NCI-H1930 (cell line): ENCODE measurements at places on chromosomes 3 and 15.
A peak's percentile ranks its signal among the peaks of the same experiment; 100 is the strongest.

DNA sequence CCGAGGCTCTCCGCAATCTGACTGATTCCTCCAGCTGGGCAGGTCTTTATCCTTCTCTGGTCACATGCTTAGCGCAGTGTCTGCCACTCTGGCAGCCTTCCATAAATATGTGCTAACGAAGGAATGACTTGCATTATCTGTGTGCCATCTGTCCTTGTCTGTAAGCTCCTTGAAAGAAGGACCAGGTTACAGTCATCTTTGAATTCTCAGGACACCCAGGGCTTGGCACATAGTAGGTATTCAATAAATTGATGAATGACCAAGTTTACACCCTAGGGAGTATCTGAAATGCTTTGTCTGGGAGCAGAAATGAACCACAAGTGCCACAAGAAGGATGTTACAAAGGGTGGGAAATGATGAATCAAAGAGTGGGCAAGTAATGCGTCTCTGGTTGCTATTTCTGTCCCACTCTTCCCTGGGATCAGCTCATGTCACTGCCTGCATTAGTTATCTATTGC, 16.5 kb upstream of the FAM3D start:
- no peak for DNase-seq

- DNase-seq, result no peak
Measured at GRCh38 chr15:59274126-59274970, 67.7 kb downstream of the LDHAL6B start.

- DNase-seq, result no peak
Measured at GRCh38 chr15:57329582-57330367, 46.5 kb upstream of the CGNL1 start.

DNA sequence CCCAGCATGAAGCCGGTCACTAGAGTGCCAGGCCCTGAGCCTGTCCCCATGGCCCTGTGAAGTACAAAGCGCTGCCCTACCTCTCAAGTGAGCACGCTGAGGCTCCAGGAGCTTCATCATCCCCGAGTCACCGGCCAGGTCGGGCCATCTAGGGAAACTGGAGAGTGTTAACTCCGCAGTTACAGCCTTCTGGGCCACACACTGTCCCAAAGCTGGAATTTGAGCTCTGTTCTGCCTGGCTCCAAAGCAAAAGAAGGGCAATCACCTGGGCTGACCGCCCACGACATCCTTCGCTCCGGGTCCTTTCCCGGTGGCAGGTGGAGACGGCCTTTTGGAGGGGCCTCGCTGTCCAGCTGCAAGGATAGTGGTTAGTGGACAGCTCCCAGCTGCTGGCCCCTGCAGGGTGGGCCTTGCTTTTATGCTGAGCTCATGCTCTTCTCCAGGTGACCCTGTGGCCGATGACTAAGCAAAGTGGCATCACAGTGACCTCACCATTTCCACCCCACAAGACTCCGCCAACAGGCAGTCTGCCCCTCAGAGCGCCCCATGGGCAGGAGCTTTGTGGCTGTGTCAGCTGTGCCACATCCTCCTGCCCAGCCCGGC, 3.5 kb upstream of the MUC4 start:
- DNase-seq, result no peak

DNA sequence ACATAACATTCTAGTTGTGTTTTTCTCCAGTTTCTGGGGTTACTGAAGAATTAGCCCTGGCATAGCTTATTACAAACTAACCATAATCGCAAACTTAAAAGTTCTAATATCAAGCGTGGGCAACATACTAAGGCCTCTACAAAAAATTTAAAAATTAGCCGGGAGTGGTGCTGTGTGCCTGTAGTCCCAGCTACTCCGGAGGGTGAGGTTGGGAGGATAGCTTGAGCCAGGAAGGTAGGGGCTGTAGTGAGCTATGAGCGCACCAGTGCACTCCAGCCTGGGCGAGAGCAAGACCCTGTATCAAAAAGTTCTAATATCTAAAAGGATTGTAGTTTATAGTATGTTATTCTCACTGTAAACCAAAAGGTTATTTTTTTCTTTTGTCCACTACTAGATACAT, 1.1 kb downstream of the OIP5 start:
- DNase-seq, result no peak

DNA sequence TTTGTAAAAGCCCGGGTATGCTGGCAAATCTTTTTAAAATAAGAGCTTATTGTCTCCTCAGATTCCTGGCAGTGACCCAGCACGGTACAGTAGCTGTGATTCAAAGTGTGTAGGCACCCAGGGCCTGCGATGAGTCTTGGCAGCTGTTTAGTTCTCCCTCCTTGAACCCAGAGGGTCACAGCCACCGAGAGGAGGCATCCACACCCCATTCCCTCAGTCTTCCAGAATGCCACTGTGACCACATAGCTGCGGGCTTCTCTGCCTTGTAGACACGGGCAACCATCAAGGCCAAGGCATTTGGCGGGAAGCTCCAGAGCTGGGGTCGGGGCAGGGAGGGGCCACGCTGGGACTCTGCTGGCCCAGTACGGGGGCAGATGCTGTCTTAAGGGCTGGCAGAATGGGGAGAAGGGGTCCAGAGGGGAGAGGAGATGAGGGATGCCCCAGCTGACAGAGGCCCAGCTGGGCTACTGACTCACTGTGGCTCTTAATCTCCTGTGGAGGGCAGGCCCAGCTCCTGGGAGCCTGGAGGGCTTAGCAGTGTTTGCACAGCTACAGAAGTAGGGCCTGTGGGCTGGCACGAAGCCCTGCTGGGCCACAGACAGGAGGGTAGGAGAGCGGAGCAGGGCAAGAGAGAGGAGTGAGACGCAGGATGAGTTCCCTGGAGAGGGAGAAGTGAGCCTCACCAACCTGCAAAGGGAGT, 68.8 kb upstream of the DLG1 start:
- no peak for DNase-seq

GRCh38 chr3:187130346-187131066, 8.8 kb downstream of the RPL39L start:
- DNase-seq, result no peak

GRCh38 chr3:150097588-150097890, 126.8 kb upstream of the PFN2 start:
- no peak for DNase-seq

GRCh38 chr3:175127075-175127662, 268.0 kb downstream of the NAALADL2 start:
- no peak for DNase-seq

- peak; percentile 48 for DNase-seq
Measured at GRCh38 chr15:50145451-50145872, 26.4 kb upstream of the ATP8B4 start.

DNA sequence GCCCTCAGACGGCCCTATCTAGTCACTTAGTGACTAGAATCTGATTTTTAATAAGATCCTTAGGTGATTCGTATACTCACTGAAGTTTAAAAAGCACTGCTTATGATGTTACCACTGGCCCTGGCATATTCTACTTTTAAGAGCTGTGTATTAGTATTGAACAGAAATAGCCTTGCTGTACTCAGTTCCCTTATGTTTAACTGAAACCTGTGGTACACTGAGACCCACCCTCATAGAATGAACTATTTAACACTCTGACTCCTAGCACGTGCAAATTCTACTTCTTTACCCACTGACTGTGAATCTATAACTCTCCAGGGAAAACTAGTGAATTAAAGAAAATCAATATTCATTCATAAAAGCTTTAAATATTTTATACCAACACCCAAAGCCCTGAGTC, 108.9 kb downstream of the CCNL1 start:
- no peak for DNase-seq

GRCh38 chr3:236881-237280, 40.3 kb downstream of the CHL1 start:
- DNase-seq, result no peak

GRCh38 chr3:181794011-181794790, 82.5 kb downstream of the SOX2 start:
- DNase-seq, result no peak

DNA sequence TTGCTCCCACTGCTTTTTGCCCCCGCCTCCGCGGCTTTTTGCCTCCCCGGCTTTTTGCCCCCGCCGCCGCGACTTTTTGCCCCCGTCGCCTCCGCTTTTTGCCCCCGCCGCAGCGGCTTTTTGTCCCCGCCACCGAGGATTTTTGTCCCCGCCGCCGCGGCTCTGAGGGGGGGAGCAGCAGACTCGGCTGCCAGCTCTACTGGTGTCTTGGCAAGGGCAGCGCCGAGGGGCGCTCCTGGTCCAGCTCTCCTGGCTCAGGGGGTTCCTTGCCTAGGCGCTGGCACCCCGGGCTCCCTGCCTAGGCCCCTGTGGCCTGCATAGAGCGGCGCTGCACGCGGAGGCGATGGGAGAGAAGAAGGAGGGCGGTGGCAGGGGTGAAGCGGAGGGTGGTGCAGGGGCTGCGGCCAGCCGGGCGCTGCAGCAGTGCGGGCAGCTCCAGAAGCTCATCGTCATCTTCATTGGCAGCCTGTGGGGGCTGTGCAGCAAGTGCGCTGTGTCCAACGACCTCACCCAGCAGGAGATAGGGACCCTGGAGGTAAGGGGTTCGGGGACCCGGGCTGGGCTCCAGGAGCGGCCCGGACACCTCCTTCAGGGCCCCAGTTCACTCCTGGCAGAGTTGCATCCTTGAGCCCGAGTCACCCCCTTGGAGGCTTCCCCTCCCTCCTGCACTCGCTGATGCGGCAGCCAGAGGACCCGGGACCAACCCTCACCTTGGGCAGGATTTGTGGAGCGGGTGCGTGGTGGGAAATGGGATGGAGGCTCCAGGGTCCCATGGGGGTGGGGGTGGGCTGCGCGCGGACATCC, 642.4 kb downstream of the GOLGA6L6 start:
- DNase-seq, result no peak

DNA sequence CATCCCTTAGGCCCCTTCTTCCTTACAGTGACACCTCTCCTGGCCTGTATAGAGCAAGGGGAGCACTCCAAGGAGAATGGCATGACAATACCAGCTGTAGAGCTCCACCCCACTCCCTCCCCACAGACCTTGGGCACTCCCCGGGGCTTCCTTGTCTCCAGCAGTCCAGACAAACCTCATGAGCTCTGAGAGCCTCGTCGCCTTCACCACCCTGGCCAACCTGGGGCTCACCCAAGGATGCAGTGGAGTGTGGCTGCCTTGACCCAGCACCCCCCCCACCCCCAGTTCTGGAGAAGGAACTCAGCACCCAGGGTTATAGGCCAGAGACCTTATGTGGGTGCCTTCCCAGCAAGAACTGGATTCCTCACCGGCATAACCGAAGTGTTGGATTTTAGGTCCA, 7.4 kb upstream of the SLCO2A1 start:
- no peak for DNase-seq

- DNase-seq, result no peak
Measured at GRCh38 chr3:14918356-14918860, 29.0 kb upstream of the NR2C2 start.

GRCh38 chr15:70701891-70702568, 61.3 kb downstream of the UACA start:
- no peak for DNase-seq

DNA sequence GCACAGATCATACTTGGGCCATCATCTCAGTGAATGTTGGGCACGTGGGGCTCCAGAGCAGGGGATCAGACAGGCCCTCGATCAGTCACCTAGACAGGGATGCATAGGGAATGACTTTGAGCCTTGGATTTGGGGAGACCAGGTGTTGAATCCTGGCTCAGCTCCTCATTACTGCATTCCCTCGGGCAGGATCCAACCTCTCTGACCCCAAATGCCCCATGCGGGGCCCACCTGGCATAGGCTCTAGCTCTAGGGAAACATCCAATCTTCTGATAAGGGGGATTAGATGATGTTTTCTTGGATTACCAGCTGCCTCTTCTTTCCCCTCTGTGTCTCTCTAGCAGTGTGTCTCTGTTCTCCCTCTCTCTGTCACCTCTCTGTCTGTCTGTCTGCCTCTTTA, 22.7 kb downstream of the LOXL1 start:
- no peak for DNase-seq

DNA sequence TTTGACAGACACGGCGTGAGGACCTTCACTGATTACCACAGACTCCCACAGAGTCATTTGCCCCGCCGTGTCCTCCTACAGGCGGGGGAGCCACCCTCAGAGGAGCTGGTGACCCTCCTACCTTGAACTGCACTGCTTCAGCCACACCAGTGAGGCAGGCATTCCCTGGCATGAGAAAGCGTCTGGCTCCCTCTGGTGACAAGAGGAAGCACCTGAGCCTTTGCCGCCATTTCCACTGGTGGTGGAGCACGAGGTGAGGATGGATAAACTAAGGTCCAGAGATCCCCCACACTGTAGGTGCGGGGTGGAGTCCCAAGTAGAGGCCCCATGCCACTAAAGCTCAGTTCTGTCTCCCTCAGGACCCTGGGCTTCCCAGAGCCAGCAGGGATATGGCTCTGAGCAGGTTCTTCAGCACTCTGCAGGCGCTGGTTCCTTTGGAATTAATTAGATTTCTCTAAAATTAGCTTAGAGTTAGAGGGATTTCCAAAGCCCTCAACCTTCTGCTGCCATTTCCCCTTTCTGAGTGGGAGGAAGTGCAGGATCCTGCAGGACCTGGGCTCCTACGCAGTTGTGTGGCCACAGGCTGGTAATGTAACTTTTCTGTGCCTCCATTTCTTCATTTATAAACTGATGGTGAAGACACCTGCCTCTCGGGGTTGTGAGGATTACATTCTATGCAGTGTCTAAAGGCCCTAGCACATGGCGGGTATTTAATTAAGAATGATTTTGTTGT, 224.0 kb downstream of the SLCO3A1 start:
- peak; percentile 15 for DNase-seq

DNA sequence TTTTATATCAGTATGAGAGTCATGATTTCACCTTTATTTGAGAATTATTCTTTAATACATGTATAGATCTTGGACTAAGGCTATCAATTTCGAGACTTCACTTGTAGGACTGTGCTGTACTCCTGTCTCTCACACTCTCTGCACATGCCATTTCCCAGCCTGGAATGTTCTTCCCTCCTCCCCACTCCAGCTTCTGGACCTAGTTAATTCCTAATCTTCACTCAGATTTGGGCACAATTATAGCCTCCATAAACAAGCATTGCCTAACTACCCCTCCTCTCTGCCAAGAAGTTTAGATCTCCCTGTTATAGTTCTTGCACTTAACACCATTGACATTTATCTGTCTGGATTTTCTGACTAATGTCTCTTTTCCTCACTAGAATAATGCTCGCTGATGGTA, 88.3 kb downstream of the FHIT start:
- no peak for DNase-seq

GRCh38 chr3:155416500-155417118, 123.1 kb upstream of the STRIT1 start:
- DNase-seq, result no peak
